ENCODE measurements at places on chromosomes 16 and 17.

DNA sequence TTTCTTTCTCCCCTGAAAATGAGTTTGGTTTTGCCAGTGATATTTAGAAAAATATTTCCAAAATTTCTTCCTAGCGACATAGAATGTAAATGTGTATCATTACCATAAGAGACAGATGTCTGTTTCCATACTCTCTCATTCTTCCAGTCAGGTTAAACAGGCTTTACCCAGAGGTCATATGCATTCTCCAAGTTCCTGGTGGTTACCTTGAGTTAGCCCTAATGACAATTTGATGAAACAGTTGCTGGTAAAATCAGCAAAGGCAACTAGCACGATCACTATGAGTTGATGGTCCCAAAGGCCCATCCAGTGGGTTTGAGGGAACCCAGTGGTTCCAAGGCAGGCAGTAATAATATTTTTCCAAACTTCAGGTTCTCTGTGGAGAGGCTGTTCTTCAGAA, 103.6 kb upstream of the TBX2 start:
- no peak for DNase-seq

DNA sequence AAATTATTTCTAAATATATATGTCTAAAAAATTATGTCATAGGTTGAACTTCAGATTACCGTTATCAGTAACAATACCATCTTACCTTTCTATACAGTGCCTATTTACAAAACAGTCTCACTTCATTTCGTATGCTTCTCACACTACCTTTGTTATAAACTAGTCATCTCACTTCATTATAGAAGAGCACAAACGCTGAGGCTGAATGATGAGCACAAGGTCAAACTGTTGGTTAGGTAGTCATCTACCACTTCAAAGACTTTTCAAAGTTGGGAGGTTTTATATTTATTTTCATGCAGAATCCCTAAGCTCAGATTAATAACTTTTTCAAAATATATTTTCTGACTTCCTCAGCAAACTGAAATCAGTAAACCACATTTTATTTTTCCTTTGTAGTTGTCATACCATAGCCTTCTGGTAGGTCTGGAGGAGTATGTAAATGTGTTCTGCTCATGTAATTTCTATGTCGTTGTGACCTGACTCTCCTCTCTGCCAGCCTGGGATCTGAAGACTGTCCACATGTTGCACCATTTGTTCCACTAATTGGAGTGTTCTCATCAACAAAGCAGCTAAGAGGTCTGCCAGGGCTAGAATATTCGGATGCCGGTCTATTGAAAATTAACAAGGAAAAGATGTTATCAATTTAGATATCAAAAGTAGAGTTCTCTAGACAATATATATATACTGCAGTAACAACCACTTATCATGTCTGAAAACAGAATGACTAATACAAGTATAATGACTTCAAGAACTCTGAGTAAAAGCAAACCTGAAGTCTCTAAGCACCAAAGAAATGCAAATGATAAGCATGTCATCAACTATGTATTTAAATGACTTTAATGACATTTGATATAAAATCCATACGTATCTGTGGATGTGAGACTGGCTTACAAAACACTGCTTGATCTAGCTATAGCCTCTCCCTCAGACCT, 73.9 kb downstream of the CEP95 start:
- DNase-seq = no peak

DNA sequence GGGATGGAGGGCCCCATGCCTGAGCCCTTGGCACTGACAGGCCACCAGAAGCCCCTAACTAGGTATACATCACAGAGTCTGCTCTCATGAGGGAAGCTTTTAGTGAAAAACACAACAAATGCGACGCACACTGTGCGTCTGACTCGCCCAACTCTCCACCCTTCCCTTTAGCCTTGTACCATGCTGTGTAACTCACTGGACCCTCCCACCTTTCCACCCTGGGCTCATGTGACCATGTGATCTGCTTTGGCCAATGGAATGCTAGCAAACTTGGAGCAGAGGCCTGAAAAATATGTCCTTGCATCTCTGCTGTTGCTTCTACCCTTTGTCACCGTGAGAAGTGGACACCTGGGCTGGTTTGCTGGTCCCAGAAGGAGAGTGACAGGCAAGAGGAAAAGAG, 21.6 kb downstream of the TK2 start:
- no peak for DNase-seq

DNA sequence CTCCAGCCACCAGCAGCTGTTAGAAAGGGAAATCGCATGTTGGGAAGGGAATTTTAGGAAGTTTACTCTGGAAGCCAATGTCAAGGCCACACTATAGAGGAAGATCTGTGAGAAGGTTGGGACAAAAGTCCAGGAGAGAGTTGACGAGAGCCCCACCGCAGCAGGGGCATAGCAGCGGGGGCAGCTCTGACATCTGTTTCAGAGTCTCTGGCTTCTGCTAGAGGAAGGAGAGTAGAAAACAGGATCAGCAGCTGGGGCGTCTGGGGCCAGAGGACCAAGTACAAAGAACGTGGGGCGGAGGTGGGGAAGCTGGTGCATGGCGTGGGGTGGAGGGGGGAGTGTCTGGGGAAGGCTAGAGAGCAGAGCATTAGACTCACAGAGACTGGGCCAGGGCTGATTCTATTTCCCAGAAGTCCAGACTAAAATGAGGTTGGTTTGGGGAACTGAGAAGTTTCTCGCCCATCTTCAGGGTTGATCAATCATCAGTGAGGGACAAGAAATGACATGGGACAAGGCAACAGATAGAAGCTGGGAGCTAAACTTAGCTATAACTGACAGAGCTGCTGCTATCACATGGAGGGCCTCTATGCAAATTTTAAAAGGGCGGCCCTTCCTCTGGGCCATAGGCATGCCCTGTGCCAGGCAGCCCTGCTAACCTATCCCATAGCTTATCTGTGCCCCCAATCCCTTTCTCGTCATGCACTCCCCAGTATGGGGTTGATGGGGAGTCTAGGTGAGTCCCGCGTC, 1.2 kb downstream of the RABEP2 start:
- DNase-seq = peak; percentile 32

GRCh38 chr16:20084624-20085226, 11.0 kb upstream of the GPR139 start:
- no peak for DNase-seq

GRCh38 chr16:25014500-25015147, 545 bp downstream of the ARHGAP17 start:
- peak; percentile 54 for DNase-seq

DNA sequence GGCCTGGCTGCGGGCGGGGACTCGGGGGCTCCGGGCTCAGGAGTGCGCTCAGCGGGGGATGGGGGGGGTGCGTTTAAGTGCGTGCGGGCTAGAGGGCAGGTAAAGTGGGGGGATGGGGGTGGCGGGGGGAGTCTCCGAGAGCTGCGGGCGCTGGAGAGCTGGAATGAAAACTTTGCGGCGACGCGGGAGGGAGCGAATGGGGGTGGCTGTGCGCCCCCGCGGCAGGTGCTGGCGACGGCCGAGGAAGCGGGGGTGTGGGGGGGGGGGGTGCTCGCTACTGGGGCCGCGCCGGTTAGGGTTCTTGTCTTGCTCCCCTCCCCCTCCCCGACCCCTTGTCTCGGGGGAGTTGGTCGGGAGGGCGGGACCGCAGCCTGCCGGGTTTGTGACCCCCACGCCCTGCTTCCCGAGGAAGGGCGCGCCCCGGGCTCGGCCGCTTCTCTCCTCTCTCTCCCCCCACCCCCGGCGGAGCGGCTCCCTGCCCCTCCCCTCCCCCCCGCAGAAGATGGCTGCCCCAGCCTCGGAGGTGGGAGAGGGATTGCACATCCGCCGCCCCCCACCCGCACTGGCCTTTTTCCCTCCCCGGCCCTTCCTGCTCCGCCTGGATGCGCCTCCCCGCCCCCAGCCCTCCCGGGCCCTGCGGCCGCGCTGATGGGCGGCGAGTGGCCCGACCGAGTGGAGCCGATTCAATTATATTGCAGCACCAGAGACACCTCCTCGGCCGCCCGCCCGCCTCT, 649 bp downstream of the GSE1 start:
- peak; percentile 65 for DNase-seq

DNA sequence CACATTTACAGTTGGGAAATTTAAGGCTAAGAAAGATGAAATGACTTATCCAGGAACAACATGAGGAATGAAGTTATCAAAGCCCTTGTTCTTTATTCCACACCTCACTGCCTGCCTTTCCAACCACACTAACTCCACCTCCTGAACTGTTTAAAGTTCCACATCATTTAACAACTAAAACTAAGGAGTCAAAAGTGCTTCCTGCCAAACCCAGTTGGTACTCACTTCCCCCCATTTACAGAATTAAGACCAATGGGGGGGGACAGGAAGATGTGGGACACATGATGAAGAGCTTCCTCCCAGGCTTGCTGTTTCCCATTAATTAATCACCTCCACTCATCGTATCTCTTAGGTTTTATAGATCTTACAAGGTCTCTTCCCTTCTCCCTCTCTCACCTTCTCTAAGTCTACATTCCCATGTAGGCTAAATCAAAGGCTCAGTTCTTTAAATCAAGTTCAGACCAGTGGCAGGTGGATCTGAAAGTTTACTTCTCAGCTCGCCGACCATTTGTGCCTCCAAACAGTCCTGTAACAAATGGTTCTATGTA, 19.2 kb upstream of the TMEM101 start:
- DNase-seq = no peak

- no peak for DNase-seq
These were observed 10.6 kb downstream of the SHISA6 start for GRCh38 chr17:11251561-11252107.

GRCh38 chr16:20268409-20268808, 58.9 kb downstream of the GP2 start:
- DNase-seq = no peak

DNA sequence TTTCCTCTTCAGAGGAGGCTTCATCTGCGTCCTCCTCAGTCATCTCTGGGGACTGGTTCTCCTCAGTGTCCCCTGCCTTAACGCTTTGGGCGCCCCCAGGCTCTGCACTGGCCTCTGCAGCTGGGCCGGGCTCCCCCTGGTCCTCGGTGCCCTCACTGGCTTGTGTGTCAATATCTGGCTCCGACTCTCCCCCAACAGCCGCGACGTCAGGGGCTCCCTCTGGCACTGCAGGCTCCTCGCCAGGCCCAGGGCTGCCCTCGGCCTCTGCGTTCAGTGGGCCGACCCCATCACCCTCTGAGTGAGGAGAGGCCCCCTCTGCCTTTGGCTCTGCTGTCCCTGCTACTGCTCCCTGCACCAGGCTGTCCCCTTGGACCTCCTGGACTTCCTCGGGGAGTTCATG, 34.7 kb downstream of the SRL start:
- no peak for DNase-seq

DNA sequence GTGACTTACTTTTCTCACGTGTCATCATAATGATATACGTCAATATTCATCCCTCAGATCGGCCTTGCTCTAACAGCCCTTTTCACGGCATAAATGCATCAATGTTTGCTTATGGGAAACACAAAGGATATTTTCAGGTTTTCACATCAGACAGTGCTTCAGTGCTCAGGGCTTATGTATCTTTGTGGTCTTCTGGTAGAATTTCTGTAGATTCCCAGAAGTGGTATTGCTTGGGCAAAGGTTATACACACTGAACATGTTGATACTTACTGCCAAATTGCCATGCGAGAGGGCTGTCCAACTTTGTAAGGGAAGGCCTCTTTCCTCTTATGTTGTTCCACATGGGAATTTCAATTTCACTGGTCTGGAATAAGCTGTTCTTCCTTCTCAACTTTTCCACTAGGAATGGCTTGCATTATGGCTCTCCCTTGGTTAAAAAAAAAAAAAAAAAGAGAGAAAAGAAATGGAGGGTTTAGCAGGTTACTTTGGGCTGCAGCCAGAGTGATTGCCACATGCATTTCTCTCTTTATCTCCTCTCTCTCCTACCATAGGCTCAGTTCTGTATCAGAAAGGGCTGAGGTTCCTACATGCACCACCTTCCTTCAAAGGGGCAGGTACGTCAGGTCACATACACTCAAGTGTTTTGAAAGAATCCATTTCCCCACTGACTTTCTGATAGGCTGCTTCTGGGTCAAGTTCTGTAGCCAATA, 19.3 kb downstream of the DHODH start:
- no peak for DNase-seq
